ENCODE measurements at places on chromosomes 16 and 17.
A peak's percentile ranks its signal among the peaks of the same experiment; 100 is the strongest.

GRCh38 chr16:66751053-66751302 lies 431 bp downstream of the DYNC1LI2 start:
- DNase-seq, result peak; percentile 20

GRCh38 chr16:81450783-81451491 lies 6.3 kb downstream of the CMIP start:
- no peak for DNase-seq

DNA sequence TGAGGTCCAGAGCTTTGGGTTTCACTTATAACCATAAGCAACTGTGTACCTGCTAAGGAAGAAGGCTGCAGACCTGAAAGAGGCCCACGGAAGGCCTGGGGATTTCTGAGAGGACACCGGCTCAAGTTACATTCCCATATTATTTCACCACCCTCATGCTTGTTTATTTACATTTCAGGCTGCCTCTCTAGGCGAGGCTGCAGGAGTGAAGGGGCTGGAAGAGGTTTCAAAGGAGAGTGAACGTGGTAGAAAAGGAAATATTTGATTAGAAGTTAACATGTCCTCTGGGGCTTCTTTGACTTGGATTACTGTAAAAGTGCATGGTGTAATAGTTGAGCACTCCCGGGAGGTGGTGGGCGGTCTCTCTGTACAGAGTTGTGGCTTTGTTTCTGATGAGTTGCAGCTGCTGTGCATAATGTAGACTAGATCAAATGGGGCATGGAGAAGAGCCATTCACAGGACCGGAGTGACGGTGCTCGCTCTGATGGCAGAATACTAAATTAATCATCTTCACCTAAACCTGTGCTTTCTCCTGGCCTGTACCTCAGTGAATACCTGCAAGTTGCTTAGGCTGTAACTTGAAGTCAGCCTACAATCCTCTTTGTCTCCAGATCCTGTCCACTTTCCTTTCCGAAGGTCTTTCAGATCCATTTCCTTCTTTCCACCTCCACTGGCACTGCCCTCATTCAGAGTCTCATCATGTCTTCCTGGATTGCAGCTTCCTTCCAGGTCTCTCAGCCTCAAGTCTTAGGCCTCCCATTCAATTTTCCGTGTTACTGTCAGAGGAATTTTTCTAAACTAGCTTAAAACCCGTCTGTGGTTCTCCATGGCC lies 1.9 kb upstream of the CPD start:
- DNase-seq, result no peak

DNA sequence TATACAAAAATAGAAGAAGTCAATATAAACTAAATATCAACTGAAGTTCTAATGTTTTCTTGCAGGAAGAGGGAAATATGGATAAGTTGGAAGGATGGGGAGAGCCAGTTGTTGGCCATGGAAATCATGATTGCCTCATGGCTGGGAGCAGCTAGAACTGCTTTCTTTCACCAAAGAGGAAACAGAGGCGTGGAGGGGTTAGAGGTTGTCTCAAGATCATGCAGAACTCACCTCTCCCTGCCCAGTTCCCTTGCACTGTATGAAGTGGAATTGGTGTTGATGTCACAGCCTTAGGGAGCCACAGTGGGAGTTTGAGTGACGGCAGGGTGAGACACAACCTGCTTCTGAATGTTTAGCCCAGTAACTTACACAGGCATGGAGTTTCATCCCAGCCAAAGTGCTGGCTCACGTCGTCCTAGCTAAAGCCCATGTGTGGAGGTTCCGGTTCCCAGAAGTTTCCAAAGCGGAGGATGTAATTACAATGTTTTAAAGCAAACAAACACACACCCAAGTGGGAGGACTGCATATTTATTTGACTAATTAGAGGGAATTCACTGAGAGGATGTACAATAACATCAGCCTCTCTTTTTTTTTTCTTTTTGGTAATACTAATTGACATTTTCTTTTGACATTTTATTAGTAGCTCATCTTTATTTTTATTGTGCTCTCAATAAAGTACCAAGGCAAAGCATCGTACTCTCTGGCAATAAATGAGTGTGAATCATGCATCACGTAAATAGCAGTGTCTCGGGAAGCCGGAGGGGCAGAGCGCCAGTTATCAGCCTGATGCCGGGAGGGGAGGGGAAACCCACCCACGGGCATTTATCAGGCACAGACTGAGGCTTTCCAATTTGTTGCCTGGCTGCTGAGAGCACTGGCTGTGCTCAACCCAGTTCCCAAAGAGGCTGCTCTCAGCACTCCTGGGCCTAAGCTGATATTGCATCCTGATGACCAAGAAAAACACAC lies 118.7 kb upstream of the CDH5 start:
- DNase-seq, result no peak

DNA sequence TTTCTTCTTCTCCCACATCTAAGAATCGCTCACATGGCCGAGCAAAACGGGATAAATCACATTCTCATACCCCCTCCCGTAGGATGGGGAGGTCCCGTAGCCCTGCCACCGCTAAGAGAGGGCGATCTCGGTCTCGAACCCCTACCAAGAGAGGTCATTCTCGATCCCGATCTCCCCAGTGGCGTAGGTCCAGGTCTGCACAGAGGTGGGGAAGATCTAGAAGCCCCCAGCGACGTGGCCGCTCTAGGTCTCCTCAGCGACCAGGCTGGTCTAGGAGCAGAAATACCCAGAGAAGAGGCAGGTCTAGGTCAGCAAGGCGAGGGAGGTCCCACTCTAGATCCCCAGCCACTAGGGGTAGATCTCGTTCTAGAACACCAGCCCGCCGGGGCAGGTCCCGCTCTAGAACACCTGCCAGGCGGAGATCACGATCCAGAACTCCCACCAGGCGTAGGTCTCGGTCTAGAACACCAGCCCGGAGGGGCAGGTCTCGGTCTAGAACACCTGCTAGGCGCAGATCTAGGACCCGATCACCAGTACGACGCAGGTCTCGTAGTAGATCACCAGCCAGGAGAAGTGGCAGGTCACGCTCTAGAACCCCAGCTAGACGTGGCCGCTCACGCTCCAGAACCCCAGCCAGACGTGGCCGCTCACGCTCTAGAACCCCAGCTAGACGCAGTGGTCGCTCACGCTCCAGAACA lies 9.6 kb downstream of the SRRM2 start:
- no peak for DNase-seq

GRCh38 chr16:19071811-19072777 lies 4.7 kb downstream of the COQ7 start:
- DNase-seq, result peak; percentile 42

DNA sequence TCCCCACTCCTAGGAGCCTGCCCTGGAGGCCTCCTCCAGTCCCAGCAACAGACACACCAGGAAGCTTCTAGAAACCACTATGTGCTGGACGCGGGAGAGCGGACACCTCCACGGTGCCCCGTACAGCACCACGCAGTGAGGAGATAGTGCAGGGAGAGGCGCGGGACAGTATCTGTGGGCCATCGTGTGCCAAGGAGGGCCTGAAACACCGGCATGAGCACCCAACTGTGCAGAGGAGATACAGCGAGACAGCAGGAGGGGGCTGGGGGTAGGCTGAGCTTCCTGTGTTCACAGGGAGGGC lies 57.7 kb downstream of the ZNF778 start:
- no peak for DNase-seq

DNA sequence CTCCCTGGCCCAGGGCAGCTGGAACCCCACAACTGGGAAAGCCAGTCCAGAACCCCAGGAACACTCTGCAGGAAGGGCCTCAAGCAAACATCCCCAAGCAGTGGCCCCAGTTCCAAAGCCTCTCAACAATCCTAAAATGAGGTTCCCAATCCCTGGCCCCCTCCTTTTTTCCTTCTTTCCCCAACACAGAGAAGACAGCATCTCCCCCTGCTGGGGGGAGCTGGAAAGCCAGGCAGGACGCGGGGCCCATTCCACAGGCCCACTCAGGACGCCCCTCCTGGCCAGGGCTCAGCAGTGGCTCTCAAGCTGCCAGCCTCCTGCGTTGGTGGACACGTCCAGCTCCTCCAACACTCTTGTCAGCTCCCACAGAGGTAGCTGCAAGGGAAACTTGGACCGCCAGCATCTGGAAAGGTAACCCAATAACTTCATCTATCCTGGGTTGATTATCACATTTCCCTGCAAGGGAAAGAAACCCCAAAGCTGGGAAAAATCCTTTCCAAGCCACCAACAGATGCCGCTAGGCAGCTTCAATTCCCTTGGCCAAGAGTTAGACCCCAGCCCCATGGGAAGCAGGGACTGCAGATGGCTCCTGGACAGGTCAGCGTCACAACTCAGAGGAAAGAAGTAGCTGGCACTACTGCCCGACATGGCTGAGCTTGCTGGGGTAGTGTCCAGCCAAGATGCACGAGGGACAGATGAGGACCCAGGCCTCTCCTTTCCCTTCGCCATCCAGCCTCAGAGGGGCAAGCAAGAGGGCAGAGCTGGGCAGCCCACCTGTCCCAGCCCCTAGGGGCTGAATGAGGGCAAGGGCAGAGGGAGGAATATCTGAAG lies 7.6 kb downstream of the HDAC5 start:
- DNase-seq, result no peak

- no peak for DNase-seq
These were observed 7.1 kb downstream of the GP2 start for GRCh38 chr16:20320178-20320577.

DNA sequence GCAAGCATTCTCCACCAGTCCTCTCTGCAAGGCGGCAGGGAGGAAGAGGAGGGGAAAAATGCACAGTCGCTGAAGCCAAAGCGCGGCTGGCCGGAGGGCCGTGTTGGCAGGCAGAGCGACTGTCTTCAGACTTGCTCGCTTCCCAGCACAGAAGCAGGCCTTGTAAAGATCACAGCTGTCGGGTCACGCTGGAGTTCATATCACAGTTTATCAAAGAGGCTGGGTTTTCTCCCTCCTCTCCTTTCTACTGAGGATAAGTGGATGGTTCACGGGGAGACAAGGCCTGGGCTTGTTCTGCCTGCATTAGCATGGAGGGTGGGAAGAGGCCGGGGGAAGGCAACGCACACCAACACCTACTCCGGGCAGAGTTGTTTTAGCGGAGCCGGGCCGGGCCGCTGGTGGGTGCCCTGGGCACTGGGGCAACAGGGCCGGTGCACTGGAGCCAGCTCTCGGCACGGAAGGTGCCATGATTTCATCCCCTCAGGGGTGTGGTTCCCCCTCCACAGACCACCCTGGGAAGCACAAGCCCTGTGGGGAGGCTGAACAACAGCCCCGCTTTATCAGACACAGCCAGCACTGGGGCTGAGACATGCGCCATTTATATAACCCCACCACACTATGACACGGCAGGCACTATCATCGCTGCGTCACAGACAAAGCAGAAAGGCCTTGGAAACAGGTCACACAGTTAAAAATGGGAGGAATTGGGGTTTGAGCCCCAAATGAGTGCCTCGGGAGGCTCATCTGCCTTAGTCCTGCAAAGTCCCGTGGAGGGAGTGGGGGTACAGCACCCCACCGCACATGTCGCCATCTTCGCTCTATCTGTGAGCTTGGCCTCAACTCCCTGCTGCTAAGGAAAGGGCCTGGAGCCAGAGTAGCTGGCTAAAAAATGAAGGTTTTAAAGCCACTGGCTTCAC lies 40.3 kb upstream of the MTSS2 start:
- no peak for DNase-seq

- no peak for DNase-seq
These were observed 10.4 kb downstream of the ERAL1 start for GRCh38 chr17:28864991-28865849.

GRCh38 chr16:13906168-13907089 lies 13.5 kb upstream of the ERCC4 start:
- no peak for DNase-seq

DNA sequence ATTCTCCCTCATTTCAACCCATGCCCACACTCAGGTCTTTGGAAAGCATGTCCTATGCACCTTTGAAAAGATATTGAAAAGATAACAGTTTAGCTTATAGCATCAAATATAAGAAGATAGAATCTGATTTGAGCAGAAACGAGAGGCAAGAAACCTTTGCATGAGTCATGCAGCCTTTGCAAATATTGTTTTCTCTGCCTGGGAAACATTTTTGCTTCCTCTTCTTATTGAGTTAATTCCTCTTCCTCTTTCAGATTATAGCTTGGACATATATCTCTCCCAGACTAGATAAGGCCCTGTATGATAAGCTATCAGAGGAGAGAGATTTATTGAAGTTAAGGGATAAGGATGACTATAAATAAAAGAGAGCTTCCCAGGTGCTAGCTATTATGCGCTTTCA lies 46.1 kb upstream of the KCNJ2 start:
- DNase-seq, result no peak

DNA sequence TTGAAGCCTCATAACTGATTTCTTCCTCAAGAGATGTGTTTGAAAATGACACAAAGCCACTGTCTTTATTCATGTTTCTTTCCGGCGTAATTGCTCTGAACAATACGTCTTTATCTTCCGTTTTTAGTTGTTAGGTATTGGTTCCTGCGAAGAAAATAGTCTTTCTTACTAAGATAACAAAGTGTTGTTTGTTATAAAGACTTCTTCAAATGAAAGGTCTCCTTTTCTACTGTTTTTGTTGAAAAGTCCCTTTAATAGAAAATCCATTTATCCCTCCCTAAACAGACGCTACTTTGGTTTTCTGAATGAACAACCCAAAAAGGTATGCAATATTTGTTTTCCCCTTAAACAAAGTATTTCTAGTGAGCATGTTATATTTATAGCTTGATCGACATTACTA lies 469.1 kb downstream of the KCNJ18 start:
- DNase-seq, result no peak

DNA sequence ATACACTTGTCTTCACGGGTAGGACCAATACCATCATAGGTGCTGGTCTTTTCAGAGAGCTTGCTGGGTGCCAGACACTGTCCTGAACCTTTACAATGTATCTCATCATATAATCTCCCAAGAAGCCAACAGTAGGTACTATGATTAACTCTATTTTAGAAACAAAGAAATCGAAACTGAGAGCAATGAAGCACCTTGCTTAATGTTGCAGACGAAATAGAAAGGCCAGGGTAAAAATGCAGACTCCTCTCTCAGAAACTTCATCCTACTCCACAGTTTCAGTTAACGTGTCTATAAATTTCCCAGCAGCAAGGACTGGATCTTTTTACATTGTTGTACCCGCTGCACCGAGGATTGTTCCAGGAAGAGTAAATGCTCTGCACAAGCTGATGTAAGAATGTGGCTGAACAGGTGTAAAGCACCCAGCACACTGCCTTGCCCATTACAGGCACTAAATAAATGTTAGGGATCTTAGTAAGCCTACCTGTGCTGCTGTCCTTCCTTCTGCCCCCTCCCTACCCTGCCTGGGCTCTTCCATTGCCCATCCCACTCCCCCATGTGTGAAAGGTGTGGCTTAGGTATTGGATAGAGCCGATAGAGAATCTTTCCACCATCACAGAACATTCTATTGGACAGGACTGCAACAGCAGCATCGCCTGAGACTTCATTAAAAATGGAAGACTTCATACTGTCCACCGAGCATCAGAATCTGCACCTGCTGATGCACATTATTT lies 476.7 kb downstream of the SOX9 start:
- no peak for DNase-seq

GRCh38 chr17:55351226-55351625 lies 70.4 kb downstream of the MMD start:
- no peak for DNase-seq

GRCh38 chr16:57608462-57609113 lies 19.8 kb upstream of the ADGRG1 start:
- DNase-seq, result no peak
